ENCODE measurements at places on chromosomes 5 and 9. TPM values are rescaled to one million over a fixed set of nuclear protein-coding genes. Genes with fewer than 3 reads are reported as not detected.

The SV2C gene
- total RNA-seq: 4.1 TPM

The TAF11L10 gene
- 1.4 TPM for total RNA-seq

The IFNA13 gene
- total RNA-seq: not detected

The FST gene
- not detected for total RNA-seq

The PCSK1 gene
- total RNA-seq: 0.92 TPM

The CCNB1 gene
- total RNA-seq: 444 TPM

DNA sequence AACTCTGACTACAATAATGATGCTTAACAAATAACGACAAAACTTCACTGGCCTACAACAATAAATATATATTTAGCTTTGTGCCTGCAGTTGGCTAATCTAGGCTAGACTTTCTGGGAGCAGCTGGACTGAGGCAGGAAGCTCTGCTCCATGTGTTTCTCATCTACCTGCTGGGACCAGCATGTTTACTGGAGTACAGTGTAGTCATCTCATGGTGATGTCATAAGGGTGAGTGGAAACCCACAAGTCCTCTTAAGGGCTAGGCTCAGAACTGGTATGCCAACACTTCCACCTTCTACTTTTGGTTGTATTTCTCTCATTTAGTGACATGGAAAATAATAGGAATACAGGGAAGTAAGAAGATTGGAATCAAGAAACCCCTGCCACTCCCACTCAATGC lies 85.7 kb upstream of the NIPBL start:
- DNase-seq: no peak

DNA sequence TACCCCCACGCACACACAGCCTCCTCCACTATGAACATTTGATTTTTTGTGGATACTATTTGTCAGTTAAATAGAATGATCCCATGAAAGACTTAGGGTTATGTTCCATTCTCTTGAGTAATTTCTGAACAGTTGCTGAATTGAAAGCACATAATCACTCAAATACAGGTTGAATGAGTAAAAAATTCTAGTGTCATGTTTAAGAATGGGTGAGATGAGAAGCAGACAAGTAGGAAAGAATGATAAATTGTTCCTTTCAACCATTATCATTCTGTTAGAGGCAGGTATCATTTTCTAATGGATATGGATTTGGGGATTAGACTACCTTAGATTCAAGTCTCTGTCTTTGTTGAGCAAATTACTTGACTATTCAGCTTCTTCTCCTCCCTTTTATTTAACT lies 19.3 kb downstream of the RAD50 start:
- no peak for DNase-seq

DNA sequence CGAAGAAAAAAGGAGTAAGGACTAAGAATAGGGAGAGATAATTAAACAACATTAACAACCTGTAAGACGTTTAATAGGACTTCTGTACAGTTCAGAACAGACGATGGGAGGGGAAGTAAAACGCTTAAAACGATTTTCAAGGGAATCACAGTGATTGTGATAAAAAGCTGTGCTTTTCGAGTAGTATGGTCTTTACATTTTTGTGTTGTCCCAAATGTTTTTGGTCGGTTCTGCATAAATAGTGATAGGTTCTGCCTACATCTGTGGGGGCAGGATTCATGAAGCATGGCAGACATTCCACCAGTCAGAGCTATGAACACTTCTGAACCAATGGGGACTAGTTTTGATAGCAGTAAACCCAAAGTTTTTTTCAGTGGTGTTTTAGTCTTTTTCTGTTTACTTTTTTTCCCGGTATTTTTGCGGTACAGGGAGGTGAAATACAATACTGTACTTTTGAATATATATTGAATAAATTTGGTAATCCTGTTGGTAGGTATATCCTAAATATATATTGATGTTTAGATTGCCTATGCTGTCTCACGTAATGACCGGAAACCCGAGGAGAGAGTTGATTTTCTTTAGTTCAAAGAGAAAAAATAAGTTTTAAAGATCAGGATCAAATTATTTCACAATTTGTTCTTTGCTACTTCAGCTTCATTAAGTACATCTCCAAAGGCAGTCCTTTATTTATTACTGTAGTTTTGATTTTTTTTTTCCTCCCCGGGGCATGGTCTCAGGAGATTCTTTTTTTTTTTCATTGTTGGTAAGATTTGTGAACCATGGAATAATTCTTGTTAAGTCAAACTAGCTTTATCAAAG lies 1.3 kb downstream of the ERBIN start:
- DNase-seq: peak; percentile 58

DNA sequence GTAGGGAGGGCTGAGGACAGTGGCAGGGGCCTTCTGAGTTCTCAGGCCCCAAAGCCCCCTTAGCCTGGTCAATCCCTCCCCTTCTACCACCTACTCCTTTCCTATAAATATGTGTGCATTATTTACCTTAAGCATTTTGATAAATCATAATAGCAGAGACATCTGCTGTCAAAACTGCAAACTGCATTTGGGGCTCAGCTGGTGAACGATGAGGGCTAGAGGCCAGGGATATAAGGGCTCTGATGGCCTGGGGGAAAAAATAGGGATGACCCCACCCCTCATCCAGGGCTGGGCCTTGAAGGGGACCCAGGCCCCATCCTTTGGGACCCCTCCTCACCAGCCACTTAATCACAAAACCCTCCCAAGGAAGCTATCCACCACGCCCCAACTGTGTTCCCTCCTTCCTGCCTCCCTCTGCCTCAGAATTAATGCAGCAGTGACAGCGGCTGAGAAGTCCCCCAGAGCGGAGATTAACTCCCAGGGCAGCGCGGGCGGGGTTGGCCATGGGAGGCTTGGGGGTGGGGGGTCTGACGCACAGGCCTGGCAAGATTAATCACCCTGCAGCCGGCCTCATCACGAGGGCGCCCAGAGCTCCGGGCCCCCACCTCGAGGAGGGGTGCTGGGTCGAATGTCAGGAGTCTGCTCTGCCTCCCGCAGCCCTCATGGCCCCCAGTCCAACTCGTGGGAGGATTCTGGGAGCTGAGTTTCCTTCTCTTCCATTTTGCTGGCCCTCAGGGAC lies 42.1 kb downstream of the CXXC5 start:
- peak; percentile 78 for DNase-seq

GRCh38 chr5:136082390-136083193 lies 50.1 kb upstream of the SMAD5 start:
- peak; percentile 52 for DNase-seq

- DNase-seq: no peak
These were observed 17.5 kb downstream of the SPOCK1 start for GRCh38 chr5:137481596-137481995.

- no peak for DNase-seq
These were observed 55.7 kb downstream of the VCAN start for GRCh38 chr5:83527221-83527620.

GRCh38 chr5:6723122-6723815 lies 10.0 kb downstream of the TENT4A start:
- DNase-seq: no peak

DNA sequence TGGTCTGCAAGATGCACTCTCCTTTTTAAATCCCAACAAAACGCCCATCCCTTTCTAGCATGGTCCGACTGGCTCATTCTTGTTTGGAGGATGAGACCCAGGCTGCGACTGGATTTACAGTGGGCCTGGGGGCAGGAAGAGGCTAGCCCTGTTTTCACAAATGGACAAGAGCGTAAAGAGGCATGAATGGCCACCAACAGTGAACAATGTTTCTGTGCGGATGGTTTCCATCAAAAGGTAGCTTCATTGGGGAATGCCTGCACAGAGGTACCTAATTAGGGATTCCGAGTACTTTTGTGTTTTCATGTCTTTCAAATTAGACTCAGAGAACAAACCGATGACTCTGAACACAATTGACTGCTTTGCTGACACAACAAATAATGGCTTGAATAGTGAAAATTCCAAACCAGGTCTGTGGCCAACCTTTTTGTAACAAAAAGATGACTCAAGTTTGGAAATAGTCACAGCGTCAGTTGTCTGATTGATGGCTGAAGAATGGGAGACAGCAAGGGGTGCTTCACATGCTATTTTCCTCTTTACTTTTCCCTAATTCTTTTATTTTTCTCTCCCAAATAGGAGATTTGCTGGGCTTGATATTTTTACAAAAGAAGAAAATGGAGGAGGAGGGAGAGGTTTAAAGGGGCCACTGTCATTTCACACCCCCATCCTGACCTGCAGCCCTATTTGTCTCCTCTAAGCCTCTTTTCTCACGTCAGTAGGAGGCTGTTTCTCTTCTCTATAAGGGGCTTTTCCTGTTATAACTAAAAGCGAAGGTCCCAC lies 208.1 kb upstream of the S1PR3 start:
- DNase-seq: no peak

DNA sequence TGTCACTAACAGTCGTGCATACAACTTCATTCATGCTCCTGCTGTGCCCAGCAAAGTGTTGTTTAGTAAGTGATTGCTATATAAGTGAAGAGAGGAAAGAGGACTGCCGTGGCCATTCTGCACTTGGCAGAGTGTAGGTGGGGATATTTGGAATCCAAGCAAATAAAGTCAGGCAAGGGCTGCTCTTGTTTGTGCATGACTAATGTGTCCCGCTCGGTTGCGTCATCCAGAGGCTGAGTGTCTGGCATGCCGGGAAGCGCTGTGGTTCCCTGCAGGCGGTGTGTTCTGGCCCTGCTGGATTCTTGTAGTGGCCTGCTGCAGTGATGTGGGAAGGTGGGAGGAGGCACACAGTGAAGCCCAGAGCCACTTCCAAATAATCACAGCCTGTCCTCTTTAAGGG lies 136.9 kb upstream of the ANKH start:
- peak; percentile 81 for DNase-seq

- no peak for DNase-seq
These were observed 891.1 kb upstream of the CTNND2 start for GRCh38 chr5:12795333-12795663.

DNA sequence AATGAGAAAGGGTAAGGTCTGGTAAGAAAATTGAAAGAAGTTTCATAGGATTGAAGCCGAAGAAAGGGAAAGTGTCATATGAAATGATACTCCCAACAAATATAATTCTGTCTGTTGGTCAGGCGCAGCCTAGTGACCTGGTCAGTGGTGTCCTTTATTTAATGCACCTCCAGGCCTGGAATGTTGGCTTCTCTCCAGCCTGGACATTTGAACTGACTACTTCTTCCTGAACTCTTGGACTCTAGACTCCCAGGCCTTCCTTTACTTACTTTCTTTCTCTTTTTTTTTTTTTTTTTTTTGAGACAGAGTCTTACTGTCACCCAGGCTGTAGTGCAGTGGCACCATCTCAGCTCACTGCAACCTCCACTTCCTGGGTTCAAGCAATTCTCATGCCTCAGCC lies 1381.5 kb upstream of the WWC1 start:
- DNase-seq: no peak

DNA sequence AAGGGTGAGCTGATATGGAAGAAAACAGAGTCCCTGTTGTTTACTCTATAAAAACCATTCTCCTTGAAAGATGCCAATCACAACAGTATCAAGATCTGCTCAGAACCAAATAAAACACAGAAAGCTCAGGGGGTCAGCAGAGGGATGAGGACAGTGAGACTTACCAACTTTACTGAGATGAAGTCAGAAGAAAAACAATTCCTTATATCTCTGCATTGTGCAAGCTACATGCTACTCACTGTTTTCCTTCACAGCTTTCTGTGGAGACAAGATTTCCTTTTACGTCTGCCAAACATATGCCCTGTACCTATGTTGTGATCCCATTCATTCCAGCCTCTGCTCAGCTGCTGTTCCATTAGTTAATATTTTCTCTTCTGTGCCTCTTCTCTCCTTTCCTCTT lies 185.6 kb downstream of the TSSK1B start:
- DNase-seq: no peak

GRCh38 chr9:125912667-125913066 lies 165.5 kb downstream of the PBX3 start:
- DNase-seq: no peak

DNA sequence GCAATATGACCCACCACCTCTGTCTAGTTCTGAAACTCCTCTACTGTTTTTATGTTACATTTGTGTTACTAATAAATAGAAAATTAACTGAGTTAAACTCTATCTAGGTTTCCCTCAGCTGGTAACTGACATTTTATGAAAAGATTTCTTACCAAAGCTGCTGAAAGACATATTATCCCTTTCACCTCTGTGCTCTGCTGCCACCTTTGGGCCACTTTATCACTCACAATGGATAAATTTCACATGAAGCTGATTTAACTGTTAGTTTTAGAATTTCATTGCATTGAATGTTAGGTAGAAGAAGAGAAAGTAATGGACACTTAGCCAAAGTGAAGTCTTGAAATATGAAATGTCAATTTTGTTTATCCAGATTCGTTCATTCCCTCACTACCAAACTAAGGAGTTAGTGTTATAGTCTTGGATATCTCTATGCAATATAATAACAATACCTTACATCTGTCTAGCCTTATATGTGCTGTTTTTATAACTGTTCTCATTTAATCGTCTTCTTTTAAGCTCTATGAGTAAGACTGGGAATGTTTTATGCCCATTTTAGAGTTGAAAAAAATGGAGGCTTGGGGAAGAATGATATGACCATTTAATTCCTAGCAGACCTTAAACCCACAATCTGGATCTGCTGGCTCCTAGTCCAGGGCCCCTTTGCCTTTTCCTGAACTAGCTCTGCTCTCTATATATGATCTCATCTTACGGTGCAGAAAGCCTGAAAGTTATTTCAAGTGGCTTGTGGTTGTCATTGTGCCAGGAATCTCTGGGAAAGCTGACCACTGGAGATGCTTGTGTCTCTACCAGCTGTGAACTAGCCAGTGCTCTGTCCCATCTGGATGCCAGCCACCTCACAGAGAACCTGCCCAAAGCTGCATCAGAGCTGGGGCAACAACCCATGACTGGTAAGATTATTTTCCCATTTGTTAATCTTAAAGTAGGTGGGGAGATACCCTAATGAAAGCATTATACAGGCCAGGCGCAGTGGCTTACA lies 97.1 kb downstream of the GOLPH3 start:
- peak; percentile 75 for DNase-seq

DNA sequence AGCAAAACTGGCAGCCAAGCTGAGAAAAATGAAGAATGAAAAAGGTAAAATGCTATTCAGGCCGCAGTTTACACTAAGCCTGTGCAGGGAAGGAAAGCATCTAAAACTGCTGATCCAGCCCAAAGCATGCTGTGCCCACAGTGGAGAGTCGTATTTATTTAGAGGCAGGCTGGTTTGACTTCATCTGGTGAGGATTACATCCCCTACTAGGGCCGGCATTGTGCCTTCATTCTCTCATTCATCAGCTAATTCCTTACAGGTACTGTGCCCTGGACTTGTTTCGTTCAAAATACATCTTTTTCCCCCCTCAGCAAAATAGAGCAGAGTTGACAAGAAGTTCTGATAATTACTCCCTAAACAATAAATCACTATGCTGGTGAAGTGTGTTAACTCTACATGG lies 137.5 kb upstream of the DAP start:
- DNase-seq: no peak

DNA sequence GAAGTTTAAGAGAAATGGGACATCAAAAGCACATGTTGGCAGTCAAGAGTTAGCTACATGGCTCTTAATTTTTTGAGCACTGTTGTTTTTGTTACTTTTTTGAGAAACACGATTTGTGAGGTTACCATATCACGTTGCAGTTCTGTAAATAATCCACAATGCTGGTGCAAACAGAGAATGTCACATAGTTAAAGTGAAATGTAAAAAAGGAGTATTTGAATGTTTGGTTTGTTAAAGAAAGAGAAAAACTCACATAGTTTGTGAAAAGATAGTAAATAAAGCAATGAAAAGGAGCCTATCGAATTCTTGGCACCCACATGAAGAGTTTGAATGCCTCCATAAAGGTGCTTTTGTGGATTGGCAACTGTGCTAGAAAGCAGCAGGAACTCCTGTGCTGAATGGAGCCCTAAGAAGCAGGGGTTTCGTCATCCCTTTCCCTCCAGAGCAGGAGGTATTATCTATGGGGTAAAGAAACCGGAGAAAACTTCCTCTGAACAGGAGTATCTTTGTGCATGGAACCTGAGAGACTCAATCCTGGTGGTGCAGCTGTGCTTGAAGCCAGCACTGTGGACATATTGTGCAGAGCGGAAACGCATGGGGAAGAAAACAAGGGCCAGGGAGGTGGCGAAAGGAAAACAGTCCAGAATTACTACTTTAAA lies 148.5 kb upstream of the OTULINL start:
- DNase-seq: no peak
